ENCODE measurements at places on chromosomes 5 and 9. TPM values are rescaled to one million over a fixed set of nuclear protein-coding genes. Genes with fewer than 3 reads are reported as not detected.

IL3 gene
- total RNA-seq: not detected

ARHGEF28 gene
- total RNA-seq: 9.2 TPM

PCSK1 gene
- not detected for total RNA-seq

TNIP1 gene
- 55.5 TPM for total RNA-seq

EIF4E1B gene
- total RNA-seq: not detected

NEURL1B gene
- 11.9 TPM for total RNA-seq

CD274 gene
- 1.3 TPM for total RNA-seq

GAS1 gene
- total RNA-seq: 49.2 TPM

ERMP1 gene
- total RNA-seq: 34.1 TPM

NEUROG1 gene
- not detected for total RNA-seq

KCTD16 gene
- not detected for total RNA-seq

IFNE gene
- total RNA-seq: 0.91 TPM

IL13 gene
- total RNA-seq: not detected

PAEP gene
- total RNA-seq: not detected

LRRC26 gene
- 3.7 TPM for total RNA-seq

MEIKIN gene
- not detected for total RNA-seq

SURF2 gene
- 31.0 TPM for total RNA-seq

SH2D3C gene
- total RNA-seq: 0.38 TPM

MOB3B gene
- 2.2 TPM for total RNA-seq

LCN15 gene
- not detected for total RNA-seq

SPACA9 gene
- 6.2 TPM for total RNA-seq

SLC12A2 gene
- 8.9 TPM for total RNA-seq

PCDHA3 gene
- 0.19 TPM for total RNA-seq

FAM240B gene
- not detected for total RNA-seq

ST8SIA4 gene
- 4.4 TPM for total RNA-seq

PHF24 gene
- 0.57 TPM for total RNA-seq

POLE3 gene
- total RNA-seq: 16.6 TPM

GABRA1 gene
- total RNA-seq: not detected

PCDHB16 gene
- total RNA-seq: 0.31 TPM

KIAA0825 gene
- total RNA-seq: 2.6 TPM

CORO2A gene
- 25.7 TPM for total RNA-seq

CBY3 gene
- total RNA-seq: not detected

PGM5 gene
- total RNA-seq: 4.5 TPM

MLANA gene
- total RNA-seq: not detected

Data from esophagus squamous epithelium (tissue), 5 donors.